ENCODE measurements at places on chromosomes 4 and X.

DNA sequence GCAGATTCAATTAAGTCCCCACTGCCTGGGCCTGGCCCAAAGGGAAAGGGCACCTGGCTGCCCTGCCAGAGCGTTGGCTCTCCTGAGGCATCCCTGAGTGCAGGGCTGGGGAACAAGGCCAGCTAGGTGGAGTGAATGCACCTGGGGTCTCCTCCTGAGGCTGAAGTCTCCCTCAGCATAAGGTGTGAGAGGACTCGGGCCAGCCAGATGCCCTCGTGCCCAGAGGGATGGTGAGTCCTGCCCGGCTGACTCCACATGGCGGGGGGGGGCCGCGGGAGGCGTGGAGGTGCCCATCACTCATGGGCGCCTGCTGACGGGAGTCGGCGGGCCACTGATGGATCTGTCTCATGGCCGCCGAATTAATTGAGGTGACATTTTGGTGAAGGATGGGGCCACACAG lies 87.8 kb downstream of the GATB start:
- no peak for DNase-seq

DNA sequence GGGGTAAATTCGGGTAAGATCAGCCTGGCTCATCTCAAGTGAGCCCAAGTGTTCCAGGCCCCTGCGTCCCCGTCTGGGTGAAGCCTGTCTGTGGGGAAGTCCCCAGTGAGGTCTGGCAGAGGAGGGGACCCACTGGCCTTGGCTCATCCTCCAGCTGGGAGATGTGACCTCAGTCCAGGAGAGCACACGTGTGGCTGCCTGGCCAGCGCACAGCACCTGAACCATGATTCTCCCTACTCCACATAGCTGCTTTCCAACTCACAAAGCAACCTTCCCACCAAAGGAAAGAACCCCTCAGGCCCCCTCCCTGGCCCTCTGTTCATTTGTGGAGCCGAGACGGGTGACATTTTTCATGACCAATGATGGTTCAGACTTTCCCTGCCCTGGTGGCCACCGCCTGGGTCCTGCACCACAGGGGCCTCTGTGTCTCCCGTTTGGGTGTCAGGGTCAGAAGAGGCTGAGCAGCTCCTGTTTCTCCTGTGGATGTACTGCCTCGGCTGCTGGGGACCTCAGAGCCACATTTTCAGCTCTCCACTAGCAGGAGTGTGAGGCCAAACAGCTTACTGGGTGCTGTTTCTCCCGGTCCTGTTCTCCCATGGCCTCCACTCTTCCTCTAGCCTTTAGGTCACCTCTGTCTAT lies 111.4 kb downstream of the CPZ start:
- no peak for DNase-seq

DNA sequence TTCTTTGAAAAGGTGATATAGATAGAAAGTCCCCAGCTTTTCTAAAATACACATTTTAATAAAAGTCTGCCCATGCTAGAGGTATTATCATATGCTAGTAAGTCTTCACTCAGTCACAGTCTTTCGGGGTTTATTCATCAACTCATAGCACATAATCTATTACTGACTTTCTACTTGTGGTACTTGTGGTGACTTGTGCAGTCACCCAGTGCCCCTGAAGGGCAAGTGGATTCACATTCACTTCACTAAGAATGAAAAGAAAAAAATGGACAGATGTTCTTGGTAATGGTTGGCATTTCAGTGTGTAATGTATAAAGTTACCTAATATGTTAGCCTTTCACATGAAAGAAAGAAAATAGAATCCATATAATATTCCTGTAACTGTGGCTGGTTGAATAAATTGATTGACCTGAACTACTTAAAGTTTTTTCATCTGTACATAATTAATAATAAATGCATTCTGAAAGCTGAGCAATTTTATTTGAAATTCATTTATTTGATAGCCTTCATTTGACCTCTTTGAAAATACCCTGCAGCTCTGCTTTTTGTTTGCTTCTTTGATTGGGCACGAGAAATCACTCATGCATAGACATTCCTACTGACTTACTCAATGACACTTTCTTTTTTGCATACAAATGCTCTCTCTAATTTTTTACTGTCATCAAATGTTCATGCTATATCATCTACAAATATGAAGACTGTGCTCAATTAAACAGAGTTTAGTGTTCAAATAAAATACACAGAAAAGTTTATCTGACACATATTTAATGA lies 39.5 kb upstream of the ZNF330 start:
- DNase-seq, result no peak

DNA sequence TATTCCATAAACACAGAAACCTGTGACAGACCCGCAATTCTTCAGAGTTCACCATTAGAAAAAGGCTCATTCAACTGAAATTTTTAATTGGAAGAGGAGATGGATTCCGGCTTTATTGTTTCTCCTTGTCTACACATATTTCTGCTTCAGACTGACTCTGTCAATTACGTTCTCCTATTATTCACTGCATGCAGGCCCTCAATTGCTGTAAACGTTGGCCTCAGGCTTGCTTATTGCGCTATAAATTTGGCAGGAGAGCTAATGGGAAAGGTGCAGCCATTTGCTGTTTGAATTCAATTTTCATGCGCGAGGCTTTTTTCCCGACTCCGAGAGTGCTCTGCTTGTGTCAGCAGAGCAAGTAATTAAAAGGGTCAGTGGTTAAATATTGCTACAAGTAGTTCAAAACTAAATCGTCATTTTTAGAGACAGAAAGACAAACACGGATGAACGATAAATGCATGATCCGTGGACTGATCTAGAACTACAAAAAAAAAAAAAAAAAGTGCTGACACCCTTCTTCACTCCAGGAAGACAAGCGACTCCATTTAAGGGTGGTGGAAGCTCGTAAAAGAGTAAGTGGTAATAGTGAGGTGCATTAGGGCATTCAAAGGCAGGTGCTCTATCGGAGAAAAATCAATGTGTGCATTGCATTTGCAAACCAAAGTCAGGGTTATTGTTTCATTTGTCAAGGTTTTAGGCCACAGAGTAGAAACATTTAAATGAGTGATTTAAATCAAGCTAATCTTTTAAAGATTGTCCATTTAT lies 841.6 kb upstream of the FRG1 start:
- DNase-seq, result no peak

GRCh38 chr4:60378010-60378409 lies 822.1 kb upstream of the ADGRL3 start:
- DNase-seq, result no peak

GRCh38 chr4:58957711-58958110 lies 1847.5 kb upstream of the IGFBP7 start:
- no peak for DNase-seq

GRCh38 chr4:122759639-122760310 lies 27.3 kb downstream of the BBS12 start:
- DNase-seq, result no peak

DNA sequence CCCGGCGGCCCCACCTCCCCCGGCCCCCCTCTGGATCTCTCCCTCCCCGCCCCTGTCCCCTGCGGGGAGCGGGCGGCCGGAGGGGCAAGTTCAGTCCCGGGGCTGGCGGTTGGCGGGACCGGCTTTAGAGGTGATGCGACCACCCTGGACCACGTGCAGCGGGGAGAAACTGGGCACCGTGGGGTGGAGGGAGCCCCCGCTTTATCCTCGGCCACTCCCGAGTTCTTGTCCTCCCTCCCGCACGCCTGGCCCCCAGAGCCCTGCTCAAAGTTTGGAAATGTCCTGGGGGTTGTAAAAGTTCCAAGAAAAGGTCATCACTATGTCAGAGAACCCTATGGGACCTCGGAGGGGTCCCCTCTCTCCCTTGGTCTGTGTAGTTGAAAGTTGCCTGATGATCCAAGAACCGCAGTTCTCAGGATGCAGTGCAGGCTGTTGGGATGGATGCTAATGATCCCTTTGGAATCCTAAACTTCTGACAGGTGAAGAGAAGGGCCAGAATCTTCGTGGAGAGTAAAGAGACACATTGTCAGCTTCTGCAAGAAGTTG lies 411 bp upstream of the VEGFC start:
- no peak for DNase-seq

GRCh38 chr4:72525938-72526337 lies 43.1 kb downstream of the ADAMTS3 start:
- no peak for DNase-seq

DNA sequence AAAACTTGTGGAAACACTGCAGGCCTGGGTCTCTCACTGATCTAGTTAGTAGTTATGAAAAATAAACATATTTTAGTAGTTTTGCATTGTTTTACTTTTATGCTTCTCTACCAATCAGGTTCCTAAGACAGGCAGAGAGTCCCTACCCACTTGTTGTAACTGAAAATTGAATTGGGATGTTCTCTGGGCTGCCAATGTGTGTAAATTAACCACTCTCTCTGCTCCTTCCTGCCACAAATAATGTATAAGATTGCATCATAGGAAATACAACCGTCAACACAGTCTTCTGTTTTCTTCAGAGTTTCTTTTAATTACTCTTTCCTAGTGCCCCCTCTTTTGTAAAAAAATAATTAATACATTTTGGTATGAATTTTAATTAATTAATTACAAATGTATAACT lies 677.3 kb downstream of the FSTL5 start:
- DNase-seq, result no peak

GRCh38 chrX:51151734-51152133 lies 180.9 kb upstream of the NUDT10 start:
- DNase-seq, result no peak
